ENCODE measurements at places on chromosomes 13 and 19.

DNA sequence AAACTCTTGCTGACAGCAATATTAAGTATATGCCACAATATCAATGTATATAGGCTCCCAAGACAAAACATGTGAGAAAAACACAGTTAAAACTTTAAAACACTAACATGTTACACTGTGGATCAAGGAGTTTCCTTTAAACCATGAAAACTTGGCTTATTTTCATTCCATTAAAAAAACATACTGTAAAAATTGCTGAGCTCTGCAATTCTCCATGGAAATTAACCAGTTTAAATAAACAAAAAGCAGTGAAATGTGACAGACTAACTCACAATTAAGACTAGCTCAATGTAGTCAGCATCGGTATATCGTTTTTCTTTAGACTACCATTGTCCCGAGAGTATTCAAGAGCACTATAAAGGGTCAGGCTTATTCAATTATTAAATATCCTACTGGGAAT lies 930.5 kb upstream of the SLITRK1 start:
- DNase-seq = no peak

DNA sequence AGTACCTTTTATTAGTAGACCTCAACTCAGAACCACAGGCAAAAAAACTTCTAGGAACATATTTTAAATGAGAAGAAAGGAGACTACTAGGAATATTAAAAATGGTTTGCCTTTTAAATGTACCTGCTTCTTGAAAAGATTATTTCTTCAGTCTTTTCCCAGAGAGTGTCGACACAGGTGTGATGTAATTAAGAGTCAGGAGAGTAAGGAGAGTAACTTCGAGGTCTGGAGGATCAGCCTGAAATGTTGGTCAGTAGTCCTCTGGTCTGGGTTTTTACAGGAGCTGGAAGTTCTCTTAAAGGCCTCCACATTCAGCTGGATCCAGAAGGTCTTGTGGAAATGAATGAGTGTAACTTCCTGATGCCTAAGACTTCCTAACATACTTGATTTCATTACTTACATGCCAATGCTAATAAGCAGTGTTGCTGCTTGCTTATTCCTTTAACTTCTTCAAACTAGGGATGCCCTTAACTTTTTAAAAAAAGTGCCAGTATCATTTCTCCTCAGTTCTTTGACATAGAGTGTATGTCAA lies at the start of gene KCTD4:
Gene KCTD4, minus strand, starts transcription at position 345 of the 532 bp plus-strand sequence. CDS start 6,478 bp downstream, outside the sequence.
- DNase-seq = no peak

DNA sequence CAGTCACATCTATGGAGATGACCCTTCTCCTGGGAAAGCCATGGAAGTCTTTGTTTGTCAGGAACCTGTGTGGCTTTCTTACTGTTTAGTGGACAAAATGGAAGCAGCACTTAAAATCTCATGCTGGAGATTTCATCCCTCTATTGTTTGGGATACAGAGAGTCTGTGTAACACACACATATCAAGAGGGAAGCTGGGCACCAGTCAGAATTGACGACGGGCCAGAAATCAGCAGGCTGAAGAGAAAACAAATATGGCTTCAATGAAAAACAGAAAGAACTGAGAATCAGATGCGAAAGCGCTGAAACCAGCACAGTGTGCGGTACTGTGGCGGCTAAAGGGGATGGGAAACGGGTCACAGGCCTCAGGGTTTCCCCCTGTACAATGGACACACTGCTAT lies 72.2 kb upstream of the WASF3 start:
- no peak for DNase-seq

DNA sequence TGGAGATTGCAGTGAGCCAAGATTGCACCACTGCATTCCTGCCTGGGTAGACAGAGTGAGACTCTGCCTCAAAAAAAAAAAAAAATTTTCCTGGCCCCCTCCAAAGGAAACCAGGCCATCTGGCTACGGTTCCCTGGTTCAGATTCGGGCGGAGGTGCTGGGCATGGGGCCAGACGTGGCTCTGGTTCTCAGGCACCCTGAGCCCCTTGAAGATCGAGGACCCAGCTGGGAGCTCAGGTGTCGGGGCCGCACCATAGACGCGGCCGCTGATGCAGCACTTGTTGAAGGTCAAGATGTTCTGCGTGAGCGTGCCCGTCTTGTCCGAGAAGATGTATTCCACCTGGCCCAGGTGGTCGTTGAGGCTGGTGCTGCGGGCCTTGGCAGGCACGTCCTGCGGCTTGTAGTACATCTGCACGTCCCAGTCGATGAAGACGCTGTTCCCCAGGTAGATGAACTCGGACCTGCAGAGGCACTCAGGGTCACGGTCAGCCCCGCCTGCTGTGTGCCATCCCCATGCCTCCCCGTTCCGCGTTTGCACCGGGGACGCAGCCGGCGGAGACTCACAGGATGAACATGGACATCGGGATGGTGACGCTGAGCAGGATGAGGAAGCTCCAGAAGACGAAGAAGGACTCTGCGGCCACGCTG lies 12.3 kb downstream of the ATP8B3 start:
- no peak for DNase-seq

GRCh38 chr19:17049711-17050280 lies 23.2 kb upstream of the CPAMD8 start:
- DNase-seq = no peak

GRCh38 chr13:45381196-45381595 lies 37.0 kb downstream of the SLC25A30 start:
- no peak for DNase-seq

DNA sequence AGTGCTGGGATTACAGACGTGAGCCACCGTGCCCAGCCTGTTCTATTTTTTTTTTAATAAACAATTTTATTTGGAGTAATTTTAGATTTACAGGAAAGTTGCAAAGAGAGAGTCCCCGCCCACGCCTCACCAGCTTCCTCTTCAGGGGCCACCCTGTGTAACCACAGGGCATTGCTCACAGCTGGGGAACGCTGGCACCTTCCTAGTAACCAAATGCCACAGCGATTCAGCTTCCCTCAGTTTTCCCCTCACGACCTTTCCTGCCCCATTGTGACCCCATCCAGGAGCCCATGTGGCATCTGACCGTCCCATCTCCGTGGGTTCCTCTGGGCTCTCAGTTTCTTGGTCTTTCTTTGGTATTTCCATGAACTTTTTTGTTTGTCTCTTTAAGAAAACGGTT lies 83.9 kb downstream of the GNG7 start:
- no peak for DNase-seq

DNA sequence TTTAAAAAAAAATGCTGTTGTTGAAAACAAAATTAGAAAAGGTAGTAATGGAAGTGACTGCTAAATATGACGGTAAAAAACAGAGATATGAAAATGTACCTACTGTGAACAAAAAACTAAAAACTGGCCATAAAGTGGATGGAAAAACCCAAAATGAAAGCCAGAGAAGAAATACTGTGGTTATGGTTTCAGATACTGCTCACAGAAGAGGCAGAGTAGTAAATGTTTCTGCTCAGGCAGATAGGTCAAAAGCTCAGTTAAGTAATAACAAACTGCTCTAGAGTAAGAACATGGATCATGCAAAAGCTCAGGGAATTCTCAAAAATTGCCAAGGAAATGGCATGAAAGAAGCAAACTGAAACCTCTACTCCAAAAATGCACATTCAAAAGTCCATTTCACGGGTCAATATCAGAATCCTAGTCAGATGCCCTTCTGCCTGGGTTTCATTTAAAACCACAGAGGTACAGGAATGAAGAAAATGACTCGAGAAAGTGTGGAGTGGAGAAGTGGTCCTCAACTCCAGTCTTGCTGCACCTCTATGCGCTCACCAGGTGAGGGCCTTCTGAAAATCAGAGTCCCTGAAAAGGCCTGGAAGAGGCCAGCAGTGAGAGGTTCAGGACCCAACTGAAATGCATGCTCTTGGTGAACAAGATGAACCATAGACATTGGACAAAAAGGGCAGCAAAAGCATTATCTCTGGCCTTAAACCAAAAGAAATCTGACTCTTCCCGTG lies 315.0 kb upstream of the SPRY2 start:
- DNase-seq = no peak

GRCh38 chr19:13808856-13809255 lies 13.6 kb downstream of the ZSWIM4 start:
- no peak for DNase-seq
